ENCODE measurements at places on chromosomes 7 and 10.

DNA sequence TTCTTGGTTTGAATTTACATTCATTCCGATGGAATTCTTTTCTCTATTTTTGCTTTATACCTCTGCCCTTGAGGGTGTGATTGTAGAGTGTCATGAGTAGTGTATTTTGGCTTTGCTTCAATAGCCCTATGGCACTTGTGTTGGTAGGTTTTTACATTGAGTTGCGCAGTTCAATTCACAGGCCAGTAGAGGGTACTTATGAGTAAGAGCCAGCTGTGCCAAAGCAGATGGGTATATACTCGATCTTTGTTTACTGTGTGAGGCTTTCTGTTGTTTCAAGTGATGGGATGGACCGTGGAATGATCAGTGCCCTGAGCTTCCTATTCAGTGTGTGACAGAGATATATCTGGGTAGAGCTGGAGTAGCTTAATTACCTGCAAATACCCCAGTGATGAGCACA is 4.3 kb upstream of the AKR1C3 start:
- peak; percentile 46 for DNase-seq

DNA sequence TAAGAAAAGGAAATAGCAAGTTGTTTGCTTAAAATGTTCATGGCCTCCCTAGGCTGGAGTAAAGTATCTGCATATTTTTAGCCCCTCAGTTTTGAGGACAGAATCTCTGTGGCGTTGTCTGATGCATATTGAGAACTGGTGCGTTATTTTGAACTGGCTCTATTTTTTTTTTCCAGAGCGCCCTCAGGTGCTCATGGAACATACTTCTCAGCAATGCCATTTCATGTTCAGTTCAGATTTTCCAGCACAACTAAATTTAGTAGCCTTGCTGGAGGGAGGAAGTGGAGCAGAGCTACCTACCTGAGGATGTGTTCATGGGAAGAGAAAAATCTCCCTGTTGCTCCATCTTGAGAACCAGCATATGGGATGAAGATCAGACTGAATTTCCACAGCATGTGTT is 870.5 kb downstream of the LRMDA start:
- no peak for DNase-seq

- peak; percentile 82 for DNase-seq
Observed at GRCh38 chr7:131106681-131107336, 220.9 kb upstream of the MKLN1 start.

GRCh38 chr10:78196964-78197363 is 163.3 kb downstream of the RPS24 start:
- no peak for DNase-seq

DNA sequence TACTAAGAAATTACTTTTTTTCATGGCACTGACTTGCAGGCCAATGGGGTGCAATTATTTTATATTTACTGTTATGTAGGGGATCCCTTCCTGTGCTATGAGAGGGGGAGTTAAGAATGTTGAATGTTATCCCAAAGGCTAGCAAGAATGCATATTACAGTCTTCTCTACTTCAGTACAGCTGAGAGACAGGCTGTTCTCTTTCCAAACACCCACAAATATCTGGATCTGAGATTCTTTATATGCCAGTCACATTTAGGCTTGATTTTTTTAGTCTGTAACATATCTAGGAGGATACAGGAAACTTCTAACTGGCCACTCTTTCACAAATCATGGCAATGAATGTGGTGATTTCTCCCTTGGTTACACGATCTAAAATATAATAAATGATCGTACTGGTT is 266.4 kb upstream of the FZD8 start:
- no peak for DNase-seq

- no peak for DNase-seq
Observed at GRCh38 chr10:21174715-21175495, 277.8 kb upstream of the NEBL start.

GRCh38 chr7:30312178-30312577 is 27.8 kb downstream of the ZNRF2 start:
- no peak for DNase-seq

DNA sequence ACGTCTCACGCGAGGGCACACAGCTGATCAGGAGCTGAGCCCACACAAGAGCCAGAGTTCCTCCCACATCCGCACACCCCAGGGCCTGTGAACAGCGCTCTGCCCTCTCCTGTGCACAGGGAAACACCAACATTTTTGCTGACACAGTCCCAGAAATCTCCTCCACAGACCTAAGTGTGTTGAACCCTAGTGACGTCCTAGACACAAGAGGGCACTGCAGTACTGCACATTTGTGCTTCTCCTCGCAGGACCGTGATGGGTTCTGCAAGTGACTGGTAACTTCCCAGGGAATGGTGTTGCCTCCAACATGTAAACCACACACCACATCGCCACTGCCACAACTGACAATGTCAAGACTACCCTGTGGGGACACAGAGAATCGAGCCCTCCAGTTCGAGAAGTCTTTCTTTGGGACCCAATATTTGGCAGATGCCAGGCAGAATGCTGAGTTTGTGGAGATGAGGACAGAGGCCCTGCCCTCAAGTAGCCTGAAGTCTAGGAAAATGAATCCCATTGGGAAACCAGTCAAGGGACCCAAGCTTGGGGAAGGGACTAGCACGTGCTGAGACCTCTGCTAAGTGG is 170.3 kb downstream of the PAXIP1 start:
- DNase-seq: peak; percentile 45

DNA sequence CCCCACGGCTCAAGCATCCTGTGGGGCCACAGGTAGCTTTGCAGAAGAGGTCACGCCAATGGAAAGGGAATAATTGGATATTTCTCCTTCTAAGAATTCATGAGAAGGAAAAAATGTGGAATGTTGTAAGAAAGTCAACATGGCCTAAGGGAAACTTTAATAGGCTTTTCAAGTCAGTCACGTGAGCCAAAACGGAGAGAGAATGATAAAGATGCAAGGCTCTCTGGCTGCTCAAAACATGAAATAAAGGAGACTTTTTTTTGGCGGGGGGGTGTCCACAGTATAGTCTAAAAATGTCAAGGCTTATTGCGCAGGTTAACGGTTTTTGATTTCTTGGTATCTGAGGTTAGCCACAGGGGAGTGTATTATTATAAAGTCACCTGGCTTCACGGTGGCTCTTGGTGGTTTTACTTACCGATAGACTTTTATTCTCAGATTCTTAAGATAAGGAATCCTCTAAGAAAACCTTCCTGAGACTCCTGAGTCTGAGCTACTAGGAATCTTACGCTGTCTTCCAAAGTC is 148.1 kb downstream of the ARHGAP21 start:
- DNase-seq: no peak

GRCh38 chr10:44963772-44964633 is 4.4 kb downstream of the RASSF4 start:
- peak; percentile 59 for DNase-seq

GRCh38 chr10:28969413-28969812 is 292.1 kb downstream of the BAMBI start:
- DNase-seq: no peak

GRCh38 chr7:117645481-117646165 is 165.8 kb downstream of the CFTR start:
- no peak for DNase-seq

- DNase-seq: no peak
Observed at GRCh38 chr10:119248681-119249080, 41.3 kb downstream of the GRK5 start.

GRCh38 chr10:4926400-4926799 is 36.8 kb upstream of the AKR1C1 start:
- no peak for DNase-seq

GRCh38 chr10:88541116-88541626 is 41.9 kb downstream of the RNLS start:
- no peak for DNase-seq

Data from NAMALWA (cell line).